ENCODE measurements at places on chromosomes 12 and 14. TPM values are rescaled to one million over a fixed set of nuclear protein-coding genes. Genes with fewer than 3 reads are reported as not detected.
A peak's percentile ranks its signal among the peaks of the same experiment; 100 is the strongest.

DNA sequence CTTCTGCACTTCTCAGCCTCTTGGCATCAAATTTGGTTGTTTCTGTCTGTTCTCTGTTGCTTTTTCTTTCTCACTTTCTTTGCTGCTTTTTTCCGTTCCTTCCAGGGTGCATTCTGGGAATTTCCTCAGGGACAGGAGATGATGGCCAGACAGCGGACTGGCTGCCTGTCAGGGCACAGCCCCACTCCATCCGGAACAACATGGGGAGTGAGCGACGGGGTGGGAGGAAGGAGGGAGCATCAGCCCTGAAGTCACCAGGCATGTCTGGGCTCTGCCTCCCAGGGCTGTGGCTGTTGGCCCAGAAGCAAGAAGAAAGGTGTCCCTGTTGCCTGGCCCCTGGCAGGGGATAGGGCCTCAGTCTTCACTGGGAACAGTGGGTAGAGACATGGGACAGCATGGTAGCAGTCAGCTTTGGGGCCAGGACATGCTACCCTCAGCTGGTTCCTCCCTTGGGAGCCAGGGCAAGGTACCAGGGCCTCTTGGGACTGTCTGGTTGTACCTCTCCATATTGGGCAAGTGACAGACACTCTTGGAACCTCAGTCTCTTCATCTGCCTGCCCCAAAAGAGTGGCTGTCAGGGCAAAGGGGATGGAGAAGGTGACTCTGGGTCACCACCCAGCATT, 8.6 kb downstream of the PGF start:
- H3K27ac ChIP-seq: no peak overlapping the region
- DNase-seq: no peak
- no peaks in the 10 kb centered on the region for H3K27me3 ChIP-seq
- H3K36me3 ChIP-seq: no peaks in the 10 kb centered on the region
- H3K4me3 ChIP-seq: no peak overlapping the region

The TMPRSS12 gene
- total RNA-seq: not detected

The CLEC6A gene
- total RNA-seq: not detected

DNA sequence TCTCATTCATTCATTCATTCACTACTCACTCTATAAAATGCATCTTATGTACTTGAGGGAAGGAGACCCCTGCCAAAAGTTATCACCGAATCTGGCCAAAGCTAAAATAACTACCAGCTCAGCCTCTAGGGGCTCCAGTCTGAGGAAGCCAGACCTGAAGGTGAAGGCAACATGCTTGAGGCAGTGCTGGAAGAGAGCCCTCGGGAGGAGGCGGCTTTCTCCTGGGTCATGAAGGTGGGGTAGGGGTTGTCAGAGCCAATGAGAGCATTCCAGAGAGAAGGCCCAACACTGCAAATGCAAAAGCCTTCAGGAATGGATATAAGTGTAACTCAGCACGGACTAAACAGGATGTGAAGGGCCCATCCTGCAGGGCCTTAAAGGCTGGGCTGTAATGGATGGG, 62.4 kb downstream of the GSC start:
- no peak overlapping the region for H3K4me3 ChIP-seq
- H3K4me1 ChIP-seq: no peaks in the 10 kb centered on the region
- no peak overlapping the region for H3K27ac ChIP-seq
- H3K36me3 ChIP-seq: no peaks in the 10 kb centered on the region

GRCh38 chr14:98602983-98603382, 669.0 kb downstream of the BCL11B start:
- no peak overlapping the region for H3K27ac ChIP-seq
- no peaks in the 10 kb centered on the region for H3K27me3 ChIP-seq
- no peak overlapping the region for H3K4me3 ChIP-seq
- H3K36me3 ChIP-seq: no peaks in the 10 kb centered on the region

- peak overlapping the region; percentile 67 for H3K4me3 ChIP-seq
- peaks cover 5% of the 10 kb centered on the region for H3K4me1 ChIP-seq
- peak overlapping the region; percentile 43 for H3K27ac ChIP-seq
- no peaks in the 10 kb centered on the region for H3K27me3 ChIP-seq
- peak; percentile 80 for DNase-seq
Measured at GRCh38 chr12:6554168-6555017, 1.4 kb downstream of the IFFO1 start.

- no peak for DNase-seq
- no peak overlapping the region for H3K27ac ChIP-seq
- H3K4me1 ChIP-seq: no peaks in the 10 kb centered on the region
- H3K36me3 ChIP-seq: no peaks in the 10 kb centered on the region
- H3K27me3 ChIP-seq: no peaks in the 10 kb centered on the region
- H3K4me3 ChIP-seq: no peak overlapping the region
Measured at GRCh38 chr12:46494424-46494823, 121.9 kb upstream of the SLC38A2 start.

- no peak overlapping the region for H3K4me3 ChIP-seq
- peak; percentile 67 for DNase-seq
- no peaks in the 10 kb centered on the region for H3K4me1 ChIP-seq
- no peak overlapping the region for H3K27ac ChIP-seq
Measured at GRCh38 chr14:26984311-26985177, 386.7 kb upstream of the NOVA1 start.

DNA sequence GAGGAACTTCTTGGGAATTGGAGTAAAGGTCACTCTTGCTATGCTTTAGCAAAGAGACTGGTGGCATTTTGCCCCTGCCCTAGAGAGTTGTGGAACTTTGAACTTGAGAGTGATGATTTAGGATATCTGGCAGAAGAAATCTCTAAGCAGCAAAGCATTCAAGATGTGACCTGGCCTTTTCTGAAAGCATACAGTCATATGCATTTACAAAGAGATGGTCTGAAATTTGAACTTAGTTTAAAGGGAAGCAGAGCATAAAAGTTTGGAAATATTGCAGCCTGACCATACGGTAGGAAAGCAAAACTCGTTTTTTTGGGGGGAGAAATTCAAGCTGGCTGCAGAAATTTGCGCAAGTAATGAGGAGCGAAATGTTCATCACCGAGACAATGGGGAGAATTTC, 60.9 kb downstream of the NUBPL start:
- H3K4me1 ChIP-seq: no peaks in the 10 kb centered on the region
- H3K4me3 ChIP-seq: no peak overlapping the region

DNA sequence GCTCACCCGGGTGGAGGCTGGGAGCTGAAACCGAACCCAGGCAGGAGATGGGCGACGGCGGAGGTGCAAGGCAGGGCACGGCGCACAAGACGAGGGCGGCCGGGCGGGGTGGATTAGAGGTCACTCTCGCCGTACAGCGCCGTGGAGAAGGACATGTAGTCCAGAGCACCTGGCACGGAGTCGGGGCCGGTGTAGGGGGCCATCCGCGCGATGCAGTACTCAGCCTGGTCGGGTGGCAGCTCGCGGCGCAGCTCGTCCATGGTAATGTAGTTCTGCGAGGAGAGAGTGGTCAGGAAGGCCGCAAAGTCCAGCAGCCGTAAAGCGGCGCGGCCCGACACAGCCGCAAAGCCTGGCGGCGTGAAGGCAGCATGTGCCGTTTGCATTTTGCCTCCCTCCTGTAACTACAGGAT, 81.9 kb upstream of the ZFP36L1 start:
- peaks cover 3% of the 10 kb centered on the region for H3K36me3 ChIP-seq
- no peaks in the 10 kb centered on the region for H3K4me1 ChIP-seq
- no peak for DNase-seq
- no peaks in the 10 kb centered on the region for H3K27me3 ChIP-seq
- H3K27ac ChIP-seq: no peak overlapping the region
- no peak overlapping the region for H3K4me3 ChIP-seq

The ATG101 gene
- 44.0 TPM for total RNA-seq

The EFS gene
- 1.1 TPM for total RNA-seq

The TSHR gene
- total RNA-seq: 0.11 TPM

GRCh38 chr12:71576496-71576895, 87.2 kb downstream of the ZFC3H1 start:
- DNase-seq: no peak
- H3K36me3 ChIP-seq: no peaks in the 10 kb centered on the region
- H3K27ac ChIP-seq: no peak overlapping the region
- H3K27me3 ChIP-seq: no peaks in the 10 kb centered on the region

The STON2 gene
- total RNA-seq: 12.7 TPM

DNA sequence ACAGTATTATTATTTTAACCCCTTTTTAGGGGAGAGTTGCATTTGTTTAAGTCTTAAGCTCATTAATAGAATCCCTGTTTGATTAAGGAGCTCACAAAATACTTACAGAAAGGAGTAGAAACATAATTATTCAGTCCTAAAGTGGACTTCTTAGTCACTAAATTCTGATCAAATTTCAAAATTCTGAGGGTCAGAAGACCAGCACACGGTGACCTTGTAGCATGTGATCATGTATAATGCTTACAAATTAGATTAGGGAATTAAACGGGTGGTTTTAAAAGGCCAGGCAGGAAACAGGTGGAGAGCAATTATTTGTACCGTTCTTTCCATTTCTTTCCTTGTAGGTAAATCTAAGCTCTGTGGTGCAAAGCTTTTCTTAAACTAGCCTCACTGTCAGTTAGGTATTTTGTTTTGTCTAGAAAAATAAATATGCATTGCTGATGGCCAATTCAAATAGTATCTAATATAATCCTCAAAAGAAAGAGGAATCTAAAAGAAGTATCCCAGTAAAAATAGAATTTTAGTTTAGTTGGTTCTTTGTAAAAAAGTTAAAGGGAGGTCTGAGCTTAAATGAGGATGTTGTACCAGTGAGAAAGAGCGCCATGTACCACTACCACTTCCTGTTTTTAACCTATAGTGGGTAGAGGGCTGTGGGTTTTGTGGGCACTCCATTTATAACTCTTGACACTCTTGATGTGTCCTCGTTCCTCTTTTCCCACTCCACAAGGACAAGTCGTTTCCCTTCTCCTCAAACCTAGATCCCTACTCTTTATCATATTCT, 51.1 kb downstream of the SLC38A1 start:
- no peaks in the 10 kb centered on the region for H3K27me3 ChIP-seq
- peaks cover 9% of the 10 kb centered on the region for H3K4me1 ChIP-seq
- no peaks in the 10 kb centered on the region for H3K36me3 ChIP-seq
- peak; percentile 45 for DNase-seq
- peak overlapping the region; percentile 15 for H3K27ac ChIP-seq
- no peak overlapping the region for H3K4me3 ChIP-seq

- no peaks in the 10 kb centered on the region for H3K27me3 ChIP-seq
- H3K4me3 ChIP-seq: no peak overlapping the region
- DNase-seq: no peak
- H3K4me1 ChIP-seq: no peaks in the 10 kb centered on the region
Measured at GRCh38 chr12:67735868-67736267, 87.3 kb downstream of the DYRK2 start.

The KRT7 gene
- total RNA-seq: 2.1 TPM

The CREBL2 gene
- 18.6 TPM for total RNA-seq

The CD27 gene
- total RNA-seq: 2.4 TPM
